ENCODE measurements at places on chromosomes 11 and 22.

DNA sequence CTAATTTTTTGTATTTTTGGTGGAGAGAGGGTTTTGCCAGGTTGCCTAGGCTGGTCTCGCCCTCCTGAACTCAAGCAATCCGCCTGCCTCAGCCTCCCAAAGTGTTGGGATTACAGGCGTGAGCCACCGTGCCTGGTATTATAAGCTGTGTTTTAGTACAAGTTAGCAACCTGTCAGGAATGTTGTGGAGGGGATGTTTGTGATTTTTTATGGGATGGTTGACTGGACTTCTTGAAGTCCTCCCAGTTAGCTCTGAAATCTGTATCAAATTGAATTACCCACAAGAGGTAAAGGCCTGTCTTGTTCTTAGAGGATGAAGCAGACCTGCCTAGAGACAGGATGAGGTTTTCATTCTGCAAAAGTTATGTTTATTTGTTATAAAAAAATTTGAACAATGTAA, 34.1 kb upstream of the IL18BP start:
- no peak for DNase-seq

DNA sequence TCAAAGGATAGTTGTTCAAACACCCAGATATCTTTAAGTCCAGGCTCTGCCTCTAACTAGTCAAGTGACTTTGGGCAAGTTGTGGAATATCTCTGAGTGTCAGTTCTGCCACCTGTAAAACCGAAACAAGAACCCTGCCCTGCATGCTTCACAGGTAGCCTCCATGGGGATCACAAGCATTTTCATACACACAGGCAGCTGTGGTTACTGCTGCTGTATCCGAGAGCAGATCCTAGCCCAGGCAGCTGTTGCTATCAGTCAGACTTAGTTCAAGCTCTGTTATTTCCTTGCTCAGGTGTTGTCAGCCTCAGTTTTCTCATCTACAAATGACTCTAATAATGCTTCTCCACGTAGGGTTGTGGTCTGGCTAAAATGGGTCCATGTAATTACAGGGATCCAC, 6.5 kb upstream of the RASD2 start:
- DNase-seq, result no peak

- DNase-seq, result no peak
Measured at GRCh38 chr11:76880314-76880713, 19.6 kb downstream of the ACER3 start.

- peak; percentile 37 for DNase-seq
Measured at GRCh38 chr11:37946155-37946766, 1348.2 kb upstream of the RAG2 start.

DNA sequence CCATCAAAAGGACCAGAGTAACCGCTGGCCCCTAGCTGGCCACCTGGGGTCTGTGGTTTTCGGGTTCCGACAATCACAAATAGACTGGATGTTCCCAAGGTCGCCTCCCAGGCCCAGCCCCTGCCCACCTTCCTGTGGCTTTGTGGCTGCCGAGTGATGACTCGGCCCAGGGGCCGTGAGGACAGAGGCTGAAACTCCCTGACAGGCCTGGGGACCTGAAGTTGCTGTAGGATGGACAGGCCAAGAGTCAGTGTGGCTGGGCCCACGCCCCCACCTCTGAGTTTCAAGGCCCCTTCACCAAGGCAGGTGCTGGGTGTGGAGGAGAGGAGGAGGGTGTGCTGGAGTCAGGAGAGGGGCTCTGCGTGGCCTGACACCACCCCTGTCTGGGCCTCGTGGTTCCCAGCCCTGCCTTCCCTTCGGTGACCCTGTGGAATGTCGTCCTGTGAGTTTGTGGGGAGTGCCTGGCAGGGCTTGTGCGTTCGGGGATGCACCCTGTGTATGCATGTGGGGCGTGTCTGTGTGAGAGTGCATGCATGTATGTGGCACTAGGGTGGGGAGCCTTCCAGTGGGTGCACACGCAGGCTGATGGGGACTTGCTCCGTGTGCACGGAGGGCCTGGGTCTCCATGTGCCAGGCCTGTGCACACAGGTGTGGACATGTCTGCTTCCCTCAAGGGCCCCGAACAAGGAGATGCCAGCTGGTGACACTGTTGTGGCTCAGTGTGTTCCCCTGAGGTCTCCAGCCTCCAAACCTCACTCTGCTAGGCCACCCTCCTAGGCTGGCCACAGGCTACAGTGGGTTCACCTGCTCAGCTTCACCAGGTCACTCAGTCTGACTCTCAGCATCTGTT, 8.4 kb upstream of the MGAT3 start:
- DNase-seq, result no peak

DNA sequence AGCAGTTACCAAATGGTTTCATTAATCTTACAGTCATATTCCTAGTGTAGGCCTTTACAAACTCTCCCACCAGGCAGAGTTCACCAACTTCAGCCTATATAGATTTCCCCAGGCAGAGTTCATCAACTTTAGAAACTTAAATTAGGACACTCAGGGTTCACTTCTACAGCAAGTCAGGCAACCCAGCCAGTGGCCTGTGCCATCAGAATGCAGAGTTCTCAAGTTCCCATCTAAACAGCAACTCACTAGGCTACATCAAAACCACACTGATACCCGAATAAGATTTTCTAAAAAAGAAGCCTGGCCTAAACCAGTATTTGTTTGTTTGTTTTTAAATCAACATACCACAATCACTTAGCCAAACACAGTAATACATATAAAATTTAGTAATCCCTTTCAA, 33.7 kb downstream of the PICALM start:
- no peak for DNase-seq

DNA sequence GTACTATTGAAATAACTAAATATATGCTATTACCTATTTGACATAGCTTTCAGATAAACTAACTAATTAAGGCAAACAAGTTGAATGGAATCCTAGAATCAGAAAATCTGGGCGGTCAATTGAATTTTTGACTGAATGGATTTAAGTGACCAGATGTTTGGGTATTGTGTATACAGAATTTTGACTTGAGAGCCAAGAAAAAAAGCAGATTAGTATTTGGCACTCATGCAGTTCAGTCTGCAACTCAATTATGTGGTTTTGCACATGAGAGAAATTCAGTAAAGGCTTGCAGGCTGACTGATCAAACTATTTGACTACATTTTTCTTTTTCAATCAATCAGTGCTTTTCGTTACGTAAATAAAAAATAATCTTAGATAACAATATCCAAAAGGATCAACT, 254.8 kb downstream of the GUCY1A2 start:
- DNase-seq, result no peak

GRCh38 chr11:121254756-121255155, 37.8 kb upstream of the SC5D start:
- no peak for DNase-seq

- no peak for DNase-seq
Measured at GRCh38 chr11:114088836-114089235, 29.3 kb downstream of the ZBTB16 start.

GRCh38 chr22:32324505-32325415, 32.9 kb upstream of the RFPL3 start:
- no peak for DNase-seq

GRCh38 chr11:9719566-9720289, 55.9 kb downstream of the SWAP70 start:
- DNase-seq, result no peak

DNA sequence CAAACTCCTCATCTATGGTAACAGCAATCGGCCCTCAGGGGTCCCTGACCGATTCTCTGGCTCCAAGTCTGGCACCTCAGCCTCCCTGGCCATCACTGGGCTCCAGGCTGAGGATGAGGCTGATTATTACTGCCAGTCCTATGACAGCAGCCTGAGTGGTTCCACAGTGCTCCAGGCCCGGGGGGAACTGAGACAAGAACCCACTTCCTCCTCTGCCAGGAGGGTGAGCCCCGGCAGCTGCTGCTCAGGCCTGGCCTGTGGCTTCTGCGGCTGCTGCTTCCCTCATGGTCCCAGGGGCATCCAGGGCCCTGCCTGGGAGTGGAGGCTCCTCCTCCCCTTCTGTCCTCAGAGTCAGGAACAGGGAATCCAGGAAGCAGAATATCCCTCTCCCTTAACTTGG, 98.4 kb downstream of the ZNF280B start:
- no peak for DNase-seq

- no peak for DNase-seq
Measured at GRCh38 chr11:74203966-74204365, 32.9 kb downstream of the PPME1 start.

DNA sequence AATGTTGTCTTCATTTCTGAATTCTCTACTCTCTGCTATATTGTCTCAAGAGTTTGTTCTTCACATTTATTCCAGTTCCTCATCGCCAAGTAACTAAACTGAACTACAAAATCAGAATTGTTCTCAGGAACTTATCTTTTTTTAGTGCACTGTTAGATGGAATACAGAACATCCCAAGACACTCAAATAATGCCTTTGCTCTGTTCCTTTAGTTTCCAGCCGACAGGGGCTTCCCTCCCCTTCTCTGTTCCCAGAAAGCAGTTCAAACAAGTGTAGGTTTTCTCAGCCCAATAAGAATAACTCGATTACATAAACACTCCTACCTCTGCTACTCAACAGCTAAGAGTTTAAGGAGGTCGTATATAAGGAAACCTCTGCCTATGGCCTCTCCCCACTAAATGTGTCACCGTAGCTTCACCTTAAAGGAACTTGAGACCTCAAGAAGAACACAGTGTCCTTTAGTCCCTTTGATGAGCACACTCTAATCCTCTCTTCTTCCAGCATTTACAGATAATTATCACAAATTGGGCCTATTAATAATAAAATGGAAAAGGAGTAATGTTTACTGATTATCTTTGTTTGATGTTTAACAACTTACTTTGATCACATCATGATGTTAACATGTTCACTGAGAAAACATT, 6.9 kb downstream of the POU2AF3 start:
- no peak for DNase-seq

GRCh38 chr11:47466201-47466600, 17.3 kb upstream of the RAPSN start:
- no peak for DNase-seq

DNA sequence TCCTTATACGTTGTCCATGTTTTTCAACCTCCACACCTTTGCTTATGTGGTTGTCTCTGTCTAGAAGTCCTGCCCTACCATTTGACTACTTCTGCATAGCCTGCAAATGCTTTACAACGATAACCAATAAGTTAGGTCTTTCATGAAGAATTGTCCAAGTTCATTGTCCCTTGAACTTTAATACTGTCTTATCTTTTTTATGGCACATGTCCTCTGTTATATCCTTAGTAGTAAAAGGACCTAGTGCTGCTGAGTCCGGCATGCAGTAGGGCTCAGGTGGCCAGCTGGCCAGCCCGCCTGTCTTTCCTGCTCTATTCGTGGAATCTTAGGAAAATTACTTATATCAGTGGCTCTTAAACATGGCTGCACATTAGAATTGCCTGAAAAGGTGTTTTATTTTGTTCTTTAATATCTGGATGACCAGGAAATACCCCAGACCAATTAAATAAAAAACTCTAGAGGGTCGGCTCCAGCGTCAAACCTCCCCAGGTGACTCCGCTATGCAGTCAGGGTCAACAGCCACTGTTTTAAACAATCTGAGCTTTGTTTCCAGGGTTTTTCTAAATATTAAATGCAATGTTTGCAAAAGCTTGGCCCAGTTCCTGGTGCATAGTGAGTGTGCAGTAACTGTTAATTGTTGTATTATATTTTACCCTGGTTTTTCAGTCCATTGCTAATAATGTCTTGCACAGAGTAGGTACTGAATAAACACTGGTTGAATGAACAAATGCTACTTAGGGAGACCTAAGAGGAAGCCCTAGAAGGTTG, 64.6 kb upstream of the SESN3 start:
- no peak for DNase-seq

GRCh38 chr11:111026241-111026640, 219.3 kb upstream of the POU2AF2 start:
- no peak for DNase-seq

GRCh38 chr11:125457814-125458343, 38.2 kb downstream of the FEZ1 start:
- DNase-seq, result no peak

DNA sequence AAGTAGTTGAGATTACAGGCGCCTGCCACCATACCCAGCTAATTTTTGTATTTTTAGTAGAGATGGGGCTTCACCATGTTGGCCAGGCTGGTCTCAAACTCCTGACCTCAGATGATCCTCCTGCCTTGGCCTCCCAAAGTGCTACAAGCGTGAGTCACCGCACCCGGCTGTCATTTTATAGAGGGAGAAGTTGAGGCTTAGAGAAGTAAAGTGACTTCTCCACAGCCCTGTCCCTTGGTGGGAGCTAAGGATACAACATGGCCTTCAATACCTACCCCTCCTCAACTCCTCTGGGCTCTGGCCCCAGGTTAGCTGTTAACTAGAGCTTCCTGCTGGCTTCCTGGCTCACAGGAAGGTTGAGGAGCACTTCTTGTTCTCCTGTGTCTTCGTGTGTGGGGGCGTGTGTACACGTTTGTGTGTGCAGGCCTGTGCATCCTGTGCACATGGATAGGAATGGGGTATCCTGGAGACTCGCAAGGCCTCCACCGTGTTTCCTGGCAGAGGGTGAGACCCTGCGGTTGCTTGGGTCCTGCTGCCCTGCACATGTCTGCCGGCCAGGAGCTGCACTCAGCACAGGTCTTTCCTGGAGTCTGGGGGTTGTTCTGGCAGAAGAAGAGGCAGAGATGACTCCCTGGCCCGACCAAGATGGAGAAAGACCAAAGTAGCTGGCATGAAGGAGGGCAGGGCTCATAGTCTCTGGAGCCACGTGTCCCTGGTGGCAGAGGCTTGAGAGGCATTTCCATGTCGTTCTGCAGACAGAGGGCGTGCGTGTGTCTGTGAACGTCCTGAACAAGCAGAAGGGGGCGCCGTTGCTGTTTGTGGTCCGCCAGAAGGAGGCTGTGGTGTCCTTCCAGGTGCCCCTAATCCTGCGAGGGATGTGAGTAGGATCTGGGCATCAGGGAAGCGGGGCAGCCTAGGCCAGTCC, 2.4 kb downstream of the SIDT2 start:
- peak; percentile 25 for DNase-seq

DNA sequence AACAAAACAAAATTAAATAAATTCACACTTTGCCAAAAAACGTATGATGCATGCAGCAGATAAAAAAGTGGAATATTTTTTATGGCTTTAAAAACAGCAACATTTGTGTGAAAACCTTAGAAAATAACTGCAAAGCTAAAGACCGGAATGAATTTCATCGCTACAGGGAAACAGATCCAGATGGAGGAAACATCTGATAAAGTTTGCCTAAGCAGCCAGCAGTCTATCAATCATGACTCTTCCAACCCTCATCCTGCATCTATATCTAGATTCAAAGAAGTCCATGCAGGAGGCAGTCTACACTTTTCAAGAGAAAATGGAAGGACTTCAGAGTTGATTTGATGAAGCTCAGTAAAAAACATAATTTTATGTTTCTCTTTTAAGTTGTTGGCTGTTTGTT, 126.8 kb downstream of the SWAP70 start:
- no peak for DNase-seq

DNA sequence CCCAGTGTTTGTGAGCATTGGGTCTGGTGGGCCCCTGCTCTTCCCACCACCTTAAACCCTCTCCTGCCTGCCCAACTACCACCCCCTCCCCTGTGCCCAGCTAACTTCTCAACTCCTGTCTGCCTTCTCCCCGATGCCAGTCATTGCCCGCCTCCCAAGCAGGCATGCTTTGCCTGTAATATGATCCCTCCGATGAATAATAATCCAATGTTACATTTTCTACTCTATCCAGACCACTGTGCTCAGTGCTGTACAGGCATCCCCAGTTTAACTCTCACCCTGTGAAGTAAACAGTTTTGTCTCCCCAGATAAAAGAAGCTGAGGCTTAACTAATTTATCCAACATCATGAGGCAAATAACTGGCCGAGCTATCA, 35.5 kb upstream of the OLFML1 start:
- DNase-seq, result no peak

Data from NCI-H510A treated with DMSO at 0.1 percent for 48 hours (cell line).